ENCODE measurements at places on chromosomes 2 and 18.

DNA sequence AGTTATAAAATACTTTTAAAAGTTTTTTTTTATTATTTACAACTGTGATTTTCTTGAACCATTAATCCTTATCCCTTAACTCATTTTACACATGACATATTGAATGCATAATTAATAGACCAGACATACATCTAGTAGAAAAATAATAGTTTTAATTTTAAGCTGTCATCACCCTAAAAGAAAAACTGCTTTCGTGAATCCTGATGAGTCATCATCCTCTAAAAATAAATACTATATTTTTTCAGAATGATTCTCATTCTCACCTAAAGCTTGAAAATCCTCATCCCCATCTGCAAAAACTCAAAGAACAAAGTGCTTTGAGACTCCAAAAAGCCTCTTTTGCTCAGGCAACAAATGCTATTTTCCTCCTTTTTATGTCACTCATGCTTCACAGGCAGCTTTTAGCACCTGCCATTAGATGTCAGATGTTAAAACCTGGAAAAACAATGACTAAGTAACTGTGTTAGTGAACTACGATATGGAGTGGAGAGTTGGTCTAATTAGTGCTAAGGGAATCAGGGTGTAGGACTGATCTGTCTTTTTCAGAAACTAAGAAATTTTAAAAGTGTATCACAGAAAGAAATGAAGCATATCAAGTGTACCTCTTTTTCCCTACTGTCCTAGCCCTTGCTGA is 297.6 kb downstream of the TMX3 start:
- no peak for DNase-seq

- DNase-seq: no peak
These were observed 1196.9 kb upstream of the CHAC2 start for GRCh38 chr2:52570716-52571115.

- no peak for DNase-seq
These were observed 19.8 kb upstream of the MAL start for GRCh38 chr2:95005726-95006125.

DNA sequence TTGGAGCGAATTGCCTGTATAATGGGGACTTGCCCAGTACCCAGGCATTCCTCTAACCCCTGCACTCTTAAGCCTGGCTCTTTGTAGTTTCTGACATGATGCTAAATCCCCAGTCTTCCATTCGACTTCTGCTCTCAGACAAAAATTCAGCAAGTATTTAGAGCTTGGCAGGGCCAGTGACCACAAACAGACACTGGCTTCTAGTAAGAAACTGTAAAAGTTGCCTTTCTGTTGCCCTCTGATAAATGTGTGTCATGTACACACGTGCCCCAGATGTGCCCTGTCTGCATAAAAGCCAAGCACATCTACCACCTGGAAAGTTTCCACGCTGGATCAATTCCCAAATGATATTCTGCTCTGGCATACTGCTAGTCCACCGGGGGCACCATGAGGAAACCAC is 18.0 kb downstream of the PAX3 start:
- no peak for DNase-seq

GRCh38 chr2:17747684-17748452 is 5.7 kb downstream of the SMC6 start:
- no peak for DNase-seq

Data from AG04449 (cell line).